ENCODE measurements at places on chromosomes 12 and 14.

DNA sequence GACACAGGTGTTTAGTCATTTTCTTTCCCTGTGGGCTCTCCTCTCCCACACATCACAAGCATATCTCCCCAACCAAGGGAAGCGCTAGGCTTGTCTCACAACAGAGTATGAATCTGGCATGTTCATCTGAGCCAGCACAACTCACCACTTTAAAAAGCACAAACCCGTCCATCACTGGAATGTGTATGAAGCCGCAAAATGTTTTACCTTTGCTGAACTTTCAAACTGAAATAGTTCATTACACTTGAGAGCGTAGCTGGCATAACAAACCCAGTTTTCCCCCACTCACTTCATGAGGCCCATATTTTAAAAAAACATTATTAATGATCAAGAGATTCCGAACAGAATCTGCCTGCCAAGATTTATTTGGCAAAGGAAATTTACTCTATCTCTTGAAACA is 15.8 kb downstream of the NID2 start:
- no peak for DNase-seq

- DNase-seq = no peak
Measured at GRCh38 chr14:36505181-36505815, 14.7 kb downstream of the NKX2-1 start.

DNA sequence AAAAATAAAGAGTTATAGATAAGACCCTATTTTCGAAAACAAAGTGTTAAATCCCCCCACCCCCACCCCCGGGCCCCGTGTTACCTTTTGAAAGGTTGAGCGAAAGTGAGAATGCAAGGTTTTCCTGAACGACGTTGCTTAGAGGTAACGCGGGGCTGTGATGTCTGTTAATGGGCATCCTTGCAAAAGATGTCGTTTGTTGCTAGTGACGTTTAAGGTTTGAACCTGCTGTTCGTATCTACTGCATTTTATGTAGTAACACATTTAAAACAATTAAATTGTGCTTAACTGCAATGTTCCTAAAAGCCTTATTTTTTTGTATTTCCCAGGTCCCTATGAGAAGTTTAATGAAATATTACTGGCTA is 1.2 kb downstream of the CPSF6 start:
- DNase-seq = no peak

- peak; percentile 7 for DNase-seq
Measured at GRCh38 chr12:5512601-5512970, 80.7 kb downstream of the NTF3 start.

DNA sequence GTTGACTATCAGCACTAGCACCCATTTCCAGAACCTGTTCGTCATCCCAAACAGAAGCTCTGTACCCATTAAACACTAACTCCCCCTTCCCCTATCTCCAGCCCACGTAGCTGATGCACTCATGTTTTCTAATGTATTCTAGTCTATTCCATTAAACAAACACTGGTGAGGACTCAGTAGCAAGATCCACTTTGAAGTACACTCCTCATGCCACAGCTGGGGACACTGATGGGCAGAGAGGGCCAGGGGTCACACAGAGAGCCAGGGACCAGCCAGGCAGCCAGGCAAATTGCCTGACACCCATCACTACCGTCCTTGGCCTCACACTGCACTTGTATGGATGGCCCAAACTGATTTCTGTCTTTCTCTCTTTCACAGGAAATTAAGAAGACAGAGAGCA is 269.9 kb upstream of the DIO3 start:
- DNase-seq = no peak

GRCh38 chr12:31117203-31118011 is 43.7 kb downstream of the DDX11 start:
- DNase-seq = peak; percentile 76

GRCh38 chr12:109582636-109583035 is 9.0 kb downstream of the MVK start:
- DNase-seq = no peak

GRCh38 chr12:130818635-130819576 is 20.1 kb downstream of the STX2 start:
- peak; percentile 80 for DNase-seq

DNA sequence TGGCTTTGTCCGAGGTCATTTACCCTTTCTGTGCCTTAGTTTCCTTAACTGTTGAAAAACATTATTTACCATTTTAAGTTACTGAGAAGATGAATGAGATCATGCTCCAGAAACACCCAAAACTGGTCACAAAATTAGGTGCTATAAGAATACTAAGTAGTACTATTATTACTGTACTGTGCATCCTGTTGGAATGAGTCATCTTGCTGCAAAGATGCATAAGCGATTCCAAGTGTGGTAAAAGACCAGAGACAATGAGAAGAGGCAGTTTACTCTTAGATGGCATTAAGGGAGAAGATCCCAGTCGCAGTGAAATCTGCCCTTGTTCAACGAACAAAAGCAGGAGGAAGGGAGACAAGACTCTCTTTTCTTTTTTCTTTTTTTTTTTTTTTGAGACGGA is 4.2 kb upstream of the PLEKHA5 start:
- DNase-seq = no peak

GRCh38 chr14:82055515-82056115 is 522.0 kb upstream of the SEL1L start:
- DNase-seq = no peak

DNA sequence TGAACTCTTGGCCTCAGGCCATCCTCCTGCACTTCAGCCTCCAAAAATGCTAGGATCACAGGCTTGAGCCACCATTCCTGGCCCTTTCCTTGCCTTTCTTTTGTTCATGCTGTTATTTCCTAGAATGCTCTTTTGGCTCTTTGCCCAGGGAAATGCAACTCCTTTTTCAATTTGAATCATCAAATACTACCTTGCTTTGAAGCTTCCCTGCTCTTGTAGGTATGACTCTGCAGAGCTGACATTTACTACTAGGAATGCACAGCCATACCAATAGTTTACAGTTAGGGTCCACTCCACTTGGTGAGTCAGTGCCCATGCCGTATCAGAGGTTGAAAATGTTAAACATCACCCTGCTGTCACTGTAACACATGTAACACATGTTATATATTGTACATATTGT is 107.0 kb upstream of the CRY1 start:
- no peak for DNase-seq

GRCh38 chr12:98456576-98457573 is 58.5 kb upstream of the TMPO start:
- DNase-seq = peak; percentile 33

GRCh38 chr12:111925171-111925570 is 83.1 kb downstream of the MAPKAPK5 start:
- no peak for DNase-seq

- DNase-seq = no peak
Measured at GRCh38 chr12:25404955-25405354, 148.1 kb downstream of the LMNTD1 start.

DNA sequence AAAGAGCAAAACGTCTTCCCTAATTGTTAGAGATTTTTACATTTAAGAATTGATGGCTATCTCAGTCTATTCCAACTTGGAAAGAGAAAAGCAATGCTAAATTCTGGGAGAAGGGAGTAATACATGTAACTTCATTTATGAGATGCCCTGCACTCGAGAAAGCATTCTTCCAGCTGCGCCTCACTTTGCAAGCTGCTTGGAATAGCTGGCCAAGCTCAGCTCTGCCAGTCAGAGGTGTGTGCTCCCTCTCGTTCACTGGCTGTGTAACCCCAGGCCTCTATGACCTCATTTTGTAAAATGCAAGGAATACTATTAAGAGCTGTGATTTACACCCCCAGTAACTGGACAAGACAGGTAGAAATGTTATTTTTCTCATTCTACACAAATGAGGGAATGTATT is 79.1 kb downstream of the OTX2 start:
- DNase-seq = no peak

DNA sequence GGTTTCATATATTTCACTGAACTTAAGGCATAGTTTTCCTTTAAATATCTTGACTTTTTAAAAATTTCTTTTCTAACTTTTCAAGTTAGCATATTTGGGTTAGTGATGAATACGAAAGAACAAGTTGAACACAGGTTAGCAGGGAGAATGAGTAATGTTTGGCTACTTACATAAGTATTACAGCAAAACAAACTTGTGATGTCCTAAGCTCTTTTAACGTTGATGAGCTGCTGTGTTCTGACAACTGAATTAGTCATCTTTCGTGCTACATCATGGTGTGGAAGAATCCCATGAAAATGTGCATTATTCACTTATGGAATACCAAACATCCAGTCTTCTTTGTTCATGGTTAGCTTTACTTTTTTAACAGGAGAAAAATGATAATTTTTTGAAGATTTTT is 36.3 kb upstream of the PDZRN4 start:
- no peak for DNase-seq

GRCh38 chr12:51442324-51442723 is 17.7 kb downstream of the SLC4A8 start:
- no peak for DNase-seq

DNA sequence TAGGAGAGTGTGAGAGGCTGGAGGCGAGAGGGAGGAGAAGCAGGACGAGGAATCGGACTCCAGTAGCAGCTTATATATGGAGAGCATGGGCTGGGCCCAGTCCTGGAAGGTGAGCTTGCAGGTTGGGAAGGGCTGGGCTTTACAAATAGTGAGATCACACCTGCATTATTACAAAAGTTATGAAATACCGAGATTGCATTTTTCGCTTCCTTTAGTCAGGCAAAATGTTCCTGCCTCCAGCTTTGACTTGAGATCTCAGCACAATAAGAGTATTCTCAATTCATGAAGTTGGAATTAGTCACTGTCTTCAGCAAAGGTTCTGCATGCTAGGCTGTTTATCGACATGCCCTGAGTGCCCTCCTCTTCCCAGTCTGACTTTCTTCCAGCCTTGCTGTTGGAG is at the start of gene KRT6B:
KRT6B (minus strand) TSS at position 46 of the 400 bp plus-strand sequence. CDS start 68 bp downstream, outside the sequence.
- no peak for DNase-seq

- no peak for DNase-seq
Measured at GRCh38 chr12:40248034-40248433, 23.2 kb downstream of the LRRK2 start.

GRCh38 chr12:56300644-56301464 is 724 bp upstream of the CS start:
- no peak for DNase-seq

GRCh38 chr12:107748472-107748871 is 12.5 kb downstream of the PRDM4 start:
- no peak for DNase-seq

- DNase-seq = no peak
Measured at GRCh38 chr12:1552171-1552570, 42.2 kb downstream of the FBXL14 start.

DNA sequence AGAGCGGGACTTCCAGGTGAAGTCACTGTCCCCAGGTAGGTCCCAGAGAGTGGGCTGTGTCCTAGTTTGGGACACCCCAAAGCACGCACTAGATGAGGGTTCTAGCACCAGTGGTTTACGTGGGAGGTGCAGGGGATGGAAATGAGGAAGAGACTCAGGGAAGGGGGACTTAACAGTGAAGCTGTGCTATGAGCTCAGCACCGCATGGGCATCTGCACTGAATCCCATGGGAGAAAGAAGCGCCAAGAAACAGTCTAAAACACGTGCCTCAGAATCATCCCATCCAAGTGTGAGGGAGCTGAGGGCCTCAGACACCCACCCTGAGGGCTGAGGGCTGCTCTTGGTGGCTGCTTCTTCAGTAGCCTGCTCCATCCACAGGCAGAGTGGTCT is 71.5 kb upstream of the ZFP36L1 start:
- DNase-seq = no peak

DNA sequence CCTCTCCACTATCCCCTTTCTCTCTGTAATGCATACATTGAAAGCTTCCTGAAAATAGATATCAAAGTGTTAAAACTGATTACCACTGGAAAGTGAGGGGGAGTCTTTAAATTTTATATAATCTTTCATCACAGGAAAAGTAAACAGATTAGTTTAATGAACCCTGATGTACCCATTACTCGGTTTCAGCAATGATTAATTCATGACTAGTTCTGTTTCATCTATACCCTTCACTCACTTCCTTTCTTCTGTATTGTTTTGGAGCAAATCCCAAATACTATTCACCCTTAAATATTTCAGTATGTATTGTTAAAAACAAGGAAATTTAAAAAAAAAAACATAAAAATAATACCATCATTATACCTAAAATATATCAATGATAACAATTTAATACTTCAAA is 67.3 kb upstream of the TMCC3 start:
- DNase-seq = no peak

- no peak for DNase-seq
Measured at GRCh38 chr12:92272061-92272964, 126.7 kb upstream of the BTG1 start.

GRCh38 chr14:56592746-56593544 is 13.3 kb downstream of the TMEM260 start:
- no peak for DNase-seq

GRCh38 chr12:105705765-105706164 is 375.3 kb downstream of the C12orf75 start:
- no peak for DNase-seq

DNA sequence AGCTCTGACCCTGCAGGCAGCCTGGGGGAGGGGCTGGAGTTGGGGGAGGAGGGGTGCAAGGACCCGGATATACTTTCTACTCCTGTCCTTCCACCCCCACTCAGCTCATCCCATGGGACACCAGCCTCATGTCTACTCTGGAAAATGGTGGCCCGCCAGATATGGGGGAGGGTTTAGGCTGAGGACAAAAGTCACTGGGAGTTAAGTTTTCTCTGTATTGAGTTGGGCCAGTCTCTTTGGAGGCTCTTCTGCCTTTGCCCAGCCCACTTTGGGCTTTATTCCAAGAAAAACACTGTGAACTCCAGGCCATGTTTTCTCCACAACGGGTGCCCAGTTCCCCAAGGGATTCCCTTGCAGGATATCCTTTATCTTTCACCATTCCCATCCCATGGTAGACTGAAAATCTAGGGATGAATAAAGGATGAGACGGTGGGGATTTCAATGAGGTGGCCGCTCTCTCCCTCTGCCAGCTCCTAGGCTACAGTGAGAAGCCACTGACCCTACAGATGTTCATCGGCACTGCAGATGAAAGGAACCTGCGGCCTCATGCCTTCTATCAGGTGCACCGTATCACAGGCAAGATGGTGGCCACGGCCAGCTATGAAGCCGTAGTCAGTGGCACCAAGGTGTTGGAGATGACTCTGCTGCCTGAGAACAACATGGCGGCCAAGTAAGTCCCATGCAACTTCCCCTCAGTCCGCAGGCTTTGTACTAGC is 4.9 kb downstream of the NFATC4 start:
- no peak for DNase-seq

- no peak for DNase-seq
Measured at GRCh38 chr12:117261247-117261646, 71.0 kb upstream of the FBXO21 start.

Measured in progenitor cell of endocrine pancreas (in vitro differentiated cells).